ENCODE measurements at places on chromosomes 1 and 21.

DNA sequence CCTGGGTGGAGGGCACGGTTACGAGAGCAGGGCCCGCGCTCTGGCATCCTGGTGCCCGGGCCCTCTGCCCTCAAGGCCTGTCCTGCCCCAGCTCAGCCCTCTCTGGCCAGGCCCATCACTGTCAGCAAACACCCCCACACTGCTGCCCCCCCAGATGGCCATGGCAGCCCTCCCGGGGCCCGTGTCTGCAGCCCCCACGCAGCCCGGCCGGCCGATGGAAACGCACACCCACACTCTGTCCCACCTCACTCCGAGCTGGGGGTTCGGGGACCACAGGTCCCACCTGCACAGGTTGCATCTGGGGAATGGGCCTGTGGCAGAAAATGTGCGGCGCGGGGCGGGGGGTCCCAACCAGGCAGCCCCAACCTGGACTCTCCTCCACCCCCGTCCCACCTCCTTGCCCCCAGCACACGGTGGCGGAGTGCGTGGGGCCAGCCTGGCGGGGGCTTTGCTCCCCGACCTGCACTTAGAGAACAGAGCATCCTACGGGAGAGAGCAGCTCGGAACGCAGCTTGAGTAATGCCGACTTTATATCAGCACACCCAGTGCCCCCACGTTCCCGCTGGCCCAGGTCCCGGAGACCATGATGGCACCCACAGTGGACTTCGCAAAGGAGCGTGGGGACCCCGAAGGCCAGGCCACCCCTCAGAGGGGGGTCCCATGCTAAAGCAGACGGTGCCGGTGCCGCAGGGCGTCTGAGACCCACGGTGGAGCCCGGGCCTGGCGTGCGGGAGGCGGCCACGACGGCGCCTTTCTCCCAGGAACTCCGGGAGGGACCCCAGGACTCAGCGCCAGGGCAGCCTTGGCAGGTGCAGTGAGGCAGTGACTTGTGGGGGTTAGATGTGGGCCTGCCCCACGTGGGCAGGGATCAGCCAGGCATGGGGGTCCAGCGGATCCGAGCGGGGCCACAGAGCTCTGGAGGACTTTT is 7.5 kb upstream of the RNF223 start:
- DNase-seq: no peak

- no peak for DNase-seq
Observed at GRCh38 chr21:32562426-32562825, 22.9 kb downstream of the TCP10L start.

DNA sequence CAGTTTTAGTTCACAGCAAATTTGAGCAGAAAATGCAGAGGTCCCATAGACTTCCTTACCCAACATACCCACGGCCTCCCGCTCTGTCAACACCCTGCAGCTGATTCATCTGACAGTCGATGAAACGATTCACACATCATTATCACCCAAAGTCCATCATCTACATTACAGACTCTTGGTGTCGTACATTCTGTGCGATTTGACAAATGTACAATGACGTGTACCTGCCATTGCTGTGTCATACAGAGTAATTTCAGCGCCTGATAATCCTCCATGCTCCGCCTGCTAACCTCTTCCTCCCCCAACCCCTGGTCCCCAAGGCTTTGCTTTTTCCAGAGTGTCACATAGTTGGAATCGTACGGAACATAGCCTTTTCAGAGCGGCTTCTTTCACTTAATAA is 94.7 kb upstream of the SLC25A33 start:
- no peak for DNase-seq

GRCh38 chr1:147246910-147247655 is 4.6 kb downstream of the CHD1L start:
- no peak for DNase-seq

DNA sequence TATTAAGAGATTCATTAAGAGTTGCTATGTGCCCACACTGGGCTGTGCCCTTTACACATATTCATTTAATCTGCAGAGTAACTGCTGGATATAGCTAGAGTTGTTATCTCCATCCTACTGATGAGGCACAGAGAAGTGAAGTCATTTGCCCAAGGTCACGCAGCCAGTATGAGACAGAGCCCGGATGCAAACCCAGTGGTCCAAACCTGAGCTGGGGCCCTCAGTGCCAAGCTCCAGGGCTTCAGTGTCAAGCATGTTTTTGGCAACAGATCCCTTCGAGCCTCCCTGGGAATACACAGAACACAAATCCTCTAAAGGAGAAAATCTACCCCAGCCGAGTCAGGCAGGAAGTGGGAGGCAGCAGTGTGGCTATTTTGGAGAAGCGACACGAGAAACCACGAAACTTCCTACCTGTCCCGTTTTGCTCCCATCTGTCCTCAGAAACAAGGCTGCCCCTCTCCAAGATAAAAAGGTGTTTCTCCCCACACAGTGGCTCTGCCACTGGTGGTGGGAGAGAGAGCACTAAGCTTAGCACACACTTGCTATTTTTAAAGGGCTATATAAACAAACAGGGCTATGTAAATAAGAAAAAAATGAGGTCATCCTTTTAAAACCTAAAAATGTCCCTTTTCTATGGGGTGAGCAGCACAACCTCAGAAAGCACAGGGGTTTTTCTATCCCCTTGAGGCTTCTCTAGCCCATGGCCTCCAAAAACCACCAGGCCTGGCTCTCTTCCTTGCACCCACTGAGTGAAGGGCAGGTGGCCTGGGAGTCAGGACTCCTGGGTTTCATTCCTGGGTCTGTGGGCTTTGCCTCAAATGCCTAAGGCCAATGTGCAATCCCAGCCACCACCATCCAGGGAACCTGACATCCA is 138.6 kb upstream of the EDN2 start:
- DNase-seq: no peak

DNA sequence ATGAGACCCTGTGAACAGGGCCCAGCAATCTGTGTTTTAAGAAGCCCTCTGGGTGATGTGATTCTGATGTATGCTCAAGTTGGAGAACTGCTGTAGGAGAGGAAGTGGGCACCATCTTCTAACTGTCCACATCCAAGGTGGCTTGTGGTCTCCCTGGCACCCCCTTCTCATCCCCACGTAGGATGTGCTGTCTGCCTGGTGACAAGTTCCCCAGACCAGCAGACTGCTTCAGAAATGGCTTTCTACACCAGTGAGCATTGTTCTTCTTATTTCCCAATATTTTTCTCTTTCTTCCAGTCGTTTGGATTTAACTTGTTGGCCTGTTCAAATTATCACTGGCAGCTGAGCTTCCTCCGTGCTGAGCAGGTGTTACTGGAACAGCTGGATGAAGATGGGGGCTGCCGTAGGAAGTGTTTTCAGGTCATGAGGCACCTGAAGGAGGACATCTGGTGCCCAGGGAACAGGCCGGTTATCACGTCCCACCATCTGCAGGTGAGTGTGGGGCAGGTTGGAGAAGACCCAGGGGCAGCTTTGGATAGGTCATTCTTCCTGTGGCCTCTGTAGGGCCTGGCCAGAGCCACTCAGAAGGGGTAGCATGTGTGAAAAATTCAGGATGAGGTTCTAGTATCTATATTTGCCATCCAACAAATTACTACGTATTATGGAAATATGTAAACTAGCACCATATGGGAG is 16.8 kb downstream of the MAB21L3 start:
- no peak for DNase-seq

DNA sequence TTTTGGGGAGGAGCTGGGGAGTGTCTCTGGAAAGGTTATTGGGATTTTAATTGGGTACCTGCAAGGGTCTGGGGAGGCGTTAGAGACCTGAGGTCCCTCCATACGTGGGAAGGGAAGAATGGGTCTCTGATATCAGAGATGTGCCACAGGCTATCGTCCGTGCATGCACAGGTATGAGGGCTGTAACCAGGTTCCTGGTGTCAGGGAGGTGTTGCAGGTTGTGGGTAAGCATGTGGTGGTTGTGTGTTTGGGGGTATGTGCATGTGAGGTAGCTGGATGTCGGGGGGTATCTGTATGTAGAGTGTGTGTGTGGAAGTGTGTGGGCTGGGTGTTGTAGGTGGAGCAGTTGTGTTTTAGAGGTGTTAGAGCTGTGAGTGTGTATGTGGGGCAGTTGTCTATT is 8.3 kb downstream of the AHDC1 start:
- no peak for DNase-seq

GRCh38 chr21:34511787-34512455 is at the start of gene KCNE1:
TSS of gene KCNE1 (minus strand) at chr21:34512210. CDS start at chr21:34449634, 62,576 bp downstream.
- DNase-seq: no peak

GRCh38 chr21:35737899-35738346 is 322.4 kb downstream of the SETD4 start:
- DNase-seq: no peak

DNA sequence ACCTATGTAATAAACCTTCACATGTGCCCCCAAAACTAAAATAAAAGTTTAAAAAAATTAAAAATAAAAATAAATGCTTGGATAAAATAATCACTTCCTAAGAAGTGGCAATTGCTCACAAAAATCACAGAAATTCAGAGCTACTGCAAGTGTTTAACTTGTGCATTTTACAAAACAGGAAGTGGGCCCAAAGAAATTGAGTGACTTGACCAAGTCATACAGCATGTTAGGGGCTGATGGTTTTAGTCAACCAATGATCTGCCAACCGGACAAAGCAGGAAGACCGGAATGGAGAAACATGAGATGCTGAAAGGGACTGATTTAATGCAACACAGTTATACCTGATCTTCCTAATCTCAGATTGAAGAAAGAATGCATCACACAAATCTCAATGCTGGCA is 96.5 kb downstream of the SMYD2 start:
- no peak for DNase-seq

- DNase-seq: no peak
Observed at GRCh38 chr1:212567638-212568037, 40.9 kb upstream of the ATF3 start.

DNA sequence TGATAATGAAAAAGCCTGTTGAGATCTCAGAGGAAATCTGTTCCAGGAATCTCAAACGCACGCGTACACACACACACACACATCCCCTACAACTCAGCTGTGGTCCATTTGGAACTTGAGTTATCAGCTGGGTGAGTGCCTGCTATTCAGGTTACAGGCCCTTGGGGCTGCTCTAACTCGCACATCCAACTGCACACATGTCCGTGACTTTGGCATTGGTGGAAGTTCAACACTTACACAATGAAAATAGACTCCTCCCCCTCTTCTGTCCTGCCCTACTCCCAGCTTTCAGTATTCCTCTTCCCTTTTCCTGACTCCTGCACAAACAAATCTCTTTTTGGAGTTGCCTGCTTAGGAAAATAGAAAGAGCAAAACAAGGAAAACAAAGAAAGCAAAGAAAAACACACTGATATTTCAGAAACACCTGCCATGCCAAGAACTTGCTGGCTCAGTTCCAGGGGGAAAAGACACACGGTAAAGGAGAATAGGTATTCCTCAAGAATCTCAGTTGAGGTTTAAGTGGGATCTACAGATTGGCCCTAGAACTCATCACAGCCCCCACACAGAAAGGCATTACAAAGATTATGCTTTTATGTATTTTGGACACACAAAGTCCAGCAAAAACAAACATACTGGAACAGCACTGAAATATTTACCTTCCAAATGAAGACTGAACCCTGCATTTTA is 140.9 kb downstream of the TGFBR3 start:
- DNase-seq: no peak

- DNase-seq: no peak
Observed at GRCh38 chr1:9181990-9182783, 52.4 kb upstream of the H6PD start.

DNA sequence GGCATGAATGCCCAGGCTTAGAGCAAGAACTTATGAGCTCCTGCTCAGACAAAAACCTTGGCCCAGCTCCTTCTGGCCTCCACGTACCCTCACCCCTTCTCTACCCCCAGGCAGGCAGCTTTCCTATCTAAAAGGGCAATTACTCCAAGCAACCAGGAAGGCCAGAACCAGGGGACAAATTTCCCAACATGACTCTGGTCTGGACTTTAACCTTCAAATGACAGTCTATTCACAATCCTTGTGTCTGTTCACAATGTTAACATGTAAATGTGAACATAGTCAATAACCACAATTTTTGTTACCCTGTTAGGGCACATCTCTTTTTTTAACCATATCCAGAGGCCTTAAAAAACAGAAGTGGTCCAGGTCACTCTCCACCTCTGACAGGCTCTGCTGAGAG is 64.4 kb upstream of the LAPTM5 start:
- DNase-seq: no peak

DNA sequence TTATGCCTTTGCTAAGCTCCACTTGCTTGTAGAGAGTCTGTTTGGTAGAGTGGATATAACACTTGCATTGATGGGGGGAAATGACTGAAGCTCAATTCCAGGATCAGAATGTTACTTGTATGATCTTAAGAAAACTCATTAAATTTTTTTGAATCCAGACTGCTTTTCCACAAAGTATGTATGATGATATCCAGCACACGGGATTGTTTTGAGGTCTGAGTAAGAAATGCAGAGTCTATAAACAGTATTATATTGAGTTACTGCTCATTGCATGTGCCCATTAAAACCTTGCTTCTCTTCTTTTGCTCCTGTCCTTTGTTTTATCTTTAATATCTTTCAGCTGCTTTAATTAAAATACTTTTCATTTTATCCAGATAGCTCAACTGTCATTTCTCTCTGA is 570.4 kb upstream of the ZRANB2 start:
- no peak for DNase-seq

DNA sequence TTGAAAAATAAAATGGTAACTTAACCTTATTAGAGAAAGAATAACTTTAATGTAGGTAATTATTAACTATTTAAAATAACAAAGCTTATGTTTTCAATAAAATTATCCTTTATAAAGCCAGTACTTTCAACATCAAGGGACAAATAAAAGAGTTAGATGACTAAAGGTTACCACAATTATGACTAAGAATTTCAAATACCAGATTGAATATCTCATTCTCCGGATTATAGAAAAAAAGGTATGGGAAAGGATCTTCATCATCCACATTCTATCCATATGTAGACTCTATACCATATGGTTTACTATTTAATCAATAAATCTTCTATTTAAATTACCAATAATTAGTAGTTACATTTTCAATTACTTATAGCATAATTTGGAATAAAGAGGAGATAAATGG is 62.8 kb downstream of the TOR3A start:
- no peak for DNase-seq

- no peak for DNase-seq
Observed at GRCh38 chr1:1151306-1151705, 22.4 kb upstream of the TTLL10 start.

DNA sequence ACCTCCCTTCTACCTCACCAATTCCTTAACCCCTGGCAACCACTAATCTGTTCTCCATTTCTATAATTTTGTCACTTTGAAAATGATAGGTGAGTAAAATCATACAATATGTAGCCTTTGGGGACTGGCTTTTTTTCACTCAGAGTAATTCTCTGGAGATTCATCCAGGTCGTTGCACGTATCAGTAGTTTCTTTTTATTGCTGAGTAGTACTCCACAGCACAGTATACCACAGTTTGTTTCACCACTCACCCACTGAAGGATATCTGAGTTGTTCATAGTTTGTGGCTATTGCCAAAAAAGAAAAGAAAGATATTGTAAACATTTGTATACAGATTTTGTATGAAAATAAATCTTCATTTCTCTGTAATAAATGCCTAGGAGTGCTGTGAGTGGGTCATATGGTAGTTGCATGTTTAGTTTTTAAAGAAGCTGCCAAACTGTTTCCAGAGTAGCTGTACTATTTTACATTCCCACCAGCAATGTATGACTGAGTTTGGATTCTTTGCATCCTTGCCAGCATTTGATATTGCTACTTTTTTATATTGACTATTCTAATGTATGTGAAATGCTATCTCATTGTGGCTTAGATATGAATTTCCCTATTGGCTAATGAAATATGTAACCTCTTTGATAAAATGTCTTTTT is 3.7 kb downstream of the CHD1L start:
- no peak for DNase-seq

All from NCI-H2081 treated with DMSO at 0.1 percent for 48 hours (cell line).